ENCODE measurements at places on chromosomes 1 and 21. TPM values are rescaled to one million over a fixed set of nuclear protein-coding genes. Genes with fewer than 3 reads are reported as not detected.

Gene CELF3
- 0.07 TPM for total RNA-seq

Gene TRIM67
- total RNA-seq, result not detected

Gene TPR
- total RNA-seq, result 39.3 TPM

DNA sequence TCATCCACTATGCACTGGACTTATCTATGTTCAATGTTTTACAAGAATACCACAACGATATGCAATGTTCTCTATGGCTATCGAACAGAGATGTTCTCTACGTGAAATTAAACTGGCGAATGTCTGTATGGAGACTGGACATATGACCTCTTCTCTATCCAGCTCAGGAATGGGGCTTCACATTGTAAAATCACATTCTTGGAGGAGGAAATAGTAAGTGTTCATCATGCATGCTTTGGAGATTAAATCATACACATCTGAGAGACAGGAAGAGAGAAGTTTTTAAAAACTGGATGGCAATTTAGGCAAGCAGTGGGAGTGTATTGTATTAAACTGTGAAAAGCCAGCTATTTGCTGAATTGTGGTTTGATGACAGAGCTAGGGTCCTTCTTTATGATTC lies 47.9 kb upstream of the RGL1 start:
- peak; percentile 78 for DNase-seq

DNA sequence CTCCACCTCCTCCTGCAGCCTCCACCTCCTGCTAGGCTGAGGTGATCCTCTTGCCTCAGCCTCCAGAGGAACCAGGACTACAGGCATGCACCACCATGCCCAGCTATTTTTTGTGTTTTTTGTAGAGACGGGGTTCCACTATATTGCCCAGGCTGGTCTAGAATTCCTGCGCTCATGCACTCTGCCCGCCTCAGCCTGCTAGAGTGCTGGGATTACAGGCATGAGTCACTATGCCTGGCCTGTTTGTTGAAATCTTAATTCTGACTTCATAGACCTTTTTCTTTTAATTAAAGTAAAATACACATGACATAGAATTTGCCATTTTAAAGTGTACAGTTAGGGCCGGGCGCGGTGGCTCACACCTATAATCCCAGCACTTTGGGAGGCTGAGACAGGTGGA lies 42.7 kb downstream of the FAAP20 start:
- no peak for DNase-seq

DNA sequence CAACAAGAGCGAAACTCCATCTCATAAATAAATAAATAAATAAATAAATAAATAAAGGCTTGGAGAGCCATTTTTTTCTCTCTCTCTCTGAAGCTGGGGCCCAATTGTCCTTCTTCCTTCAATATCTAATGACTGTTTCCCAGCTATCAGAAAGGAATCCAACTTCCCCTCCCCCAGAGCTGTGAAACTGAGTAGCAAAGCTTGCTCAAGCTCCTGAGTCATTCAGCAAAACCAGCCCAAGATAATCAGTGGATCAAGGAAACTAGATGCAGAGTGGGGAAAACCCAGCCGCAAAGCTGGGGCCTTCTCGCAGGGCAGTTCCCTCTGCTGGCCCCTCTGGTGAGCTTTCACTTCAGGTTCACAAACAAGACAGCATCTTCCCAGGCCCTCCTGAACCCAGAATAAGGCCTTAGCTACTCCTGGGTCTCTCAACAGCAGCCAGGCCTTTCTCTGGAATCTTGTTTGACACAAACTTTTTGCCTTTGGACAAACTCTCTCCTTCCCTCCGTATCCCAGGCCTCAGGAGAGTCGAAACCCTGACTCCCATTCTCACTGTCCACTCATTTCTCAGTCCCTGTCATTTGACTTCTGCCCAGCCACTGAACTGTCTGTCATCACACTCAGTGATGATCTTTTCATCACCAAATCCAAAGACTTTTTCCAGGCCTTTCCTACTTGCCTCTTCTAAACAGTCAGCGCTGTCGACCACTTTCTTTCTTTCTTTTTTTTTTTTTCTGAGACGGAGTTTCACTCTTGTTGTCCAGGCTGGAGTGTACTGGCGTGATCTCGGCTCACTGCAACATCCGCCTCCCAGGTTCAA lies 18.0 kb upstream of the PTP4A2 start:
- DNase-seq, result peak; percentile 98

DNA sequence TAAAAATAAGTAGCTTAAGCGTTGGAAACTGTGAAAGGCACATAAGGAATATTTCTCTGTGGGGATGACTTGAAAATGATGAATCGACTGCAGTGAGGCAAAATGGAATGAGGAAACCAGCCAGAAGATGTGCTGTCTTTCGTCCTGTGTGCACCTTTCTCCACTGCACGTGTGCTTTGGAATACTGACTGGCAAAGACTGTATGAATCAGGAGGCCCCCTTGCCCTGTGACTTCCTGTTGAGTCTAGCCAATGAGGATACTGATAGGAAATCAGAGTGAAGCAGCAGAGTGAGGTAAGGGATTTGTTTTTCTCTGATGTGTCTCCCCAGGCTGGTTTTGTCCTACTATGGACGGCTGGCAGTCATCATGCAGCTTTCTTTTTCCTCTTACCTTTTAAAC lies 118.2 kb upstream of the ADGRL4 start:
- DNase-seq, result peak; percentile 7
